ENCODE measurements at places on chromosomes 16 and 17.
A peak's percentile ranks its signal among the peaks of the same experiment; 100 is the strongest.

DNA sequence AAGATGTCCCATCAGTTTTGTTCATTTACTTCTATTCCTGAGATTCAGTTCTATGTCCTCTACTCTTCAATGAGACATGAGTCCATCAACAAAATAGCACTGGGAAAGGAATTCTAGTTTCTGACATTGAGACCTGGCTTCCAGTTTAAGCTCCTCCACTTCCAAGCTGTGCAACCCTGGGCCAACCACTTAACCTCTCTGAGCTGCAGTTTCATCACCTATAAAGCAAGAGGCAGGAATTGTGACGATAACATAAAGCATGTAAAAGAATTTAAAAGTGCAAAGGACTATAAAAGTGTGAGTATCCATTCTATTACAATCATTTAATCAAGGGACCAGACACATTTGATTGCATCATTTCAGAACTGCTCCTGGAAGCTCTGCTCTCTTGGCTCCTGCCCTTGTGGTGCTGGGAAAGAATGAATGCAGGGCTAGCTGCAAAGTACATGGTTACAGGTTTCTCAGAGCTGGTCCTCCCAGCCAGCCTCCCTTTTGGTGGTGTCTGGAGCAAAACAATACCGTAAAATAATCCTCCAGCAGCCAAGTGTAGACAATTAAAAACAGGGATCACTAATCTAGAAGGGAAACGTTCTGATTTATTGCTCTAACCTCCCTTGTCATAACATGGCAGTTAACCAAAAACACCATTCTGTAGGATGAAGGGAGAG, 113.9 kb downstream of the VPS53 start:
- no peak for DNase-seq

GRCh38 chr16:22278441-22279230, 18.6 kb upstream of the POLR3E start:
- no peak for DNase-seq

- peak; percentile 73 for DNase-seq
Measured at GRCh38 chr17:47789611-47790561, 31.7 kb downstream of the OSBPL7 start.

DNA sequence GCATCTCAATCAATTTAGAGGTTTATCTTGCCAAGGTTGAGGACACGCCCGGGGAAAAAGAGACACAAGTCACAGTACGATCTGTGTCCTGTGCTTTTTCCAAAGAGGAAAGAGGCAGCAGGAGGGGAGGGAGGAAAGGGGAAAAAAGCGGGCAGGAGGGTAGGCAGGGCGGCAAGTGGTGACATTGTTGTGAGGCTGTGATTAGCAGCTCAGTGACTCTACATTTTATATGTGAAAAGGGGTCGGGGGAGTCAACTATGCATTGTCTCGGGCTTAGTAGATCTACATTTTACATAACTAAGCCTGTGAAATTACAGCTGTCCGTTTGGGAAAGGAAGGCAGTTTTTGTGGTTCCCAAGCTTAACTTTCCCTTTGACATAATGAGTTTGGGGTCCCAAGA, 22.2 kb upstream of the RIPOR1 start:
- DNase-seq: no peak

GRCh38 chr16:972316-973002, 1.7 kb upstream of the LMF1 start:
- DNase-seq: peak; percentile 78

DNA sequence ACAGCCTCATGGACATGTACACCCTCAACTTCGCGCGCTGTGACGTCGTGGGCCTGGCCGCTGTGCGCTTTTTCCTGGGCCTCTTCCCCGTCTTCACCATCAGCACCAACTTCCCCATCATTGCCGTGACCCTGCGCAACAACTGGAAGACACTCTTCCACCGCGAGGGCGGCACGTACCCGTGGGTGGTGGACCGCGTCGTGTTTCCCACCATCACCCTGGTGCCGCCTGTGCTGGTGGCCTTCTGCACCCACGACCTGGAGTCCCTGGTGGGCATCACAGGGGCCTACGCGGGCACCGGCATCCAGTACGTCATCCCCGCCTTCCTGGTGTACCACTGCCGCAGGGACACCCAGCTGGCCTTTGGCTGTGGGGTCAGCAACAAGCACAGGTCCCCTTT, 23.5 kb downstream of the GRIN2C start:
- no peak for DNase-seq

DNA sequence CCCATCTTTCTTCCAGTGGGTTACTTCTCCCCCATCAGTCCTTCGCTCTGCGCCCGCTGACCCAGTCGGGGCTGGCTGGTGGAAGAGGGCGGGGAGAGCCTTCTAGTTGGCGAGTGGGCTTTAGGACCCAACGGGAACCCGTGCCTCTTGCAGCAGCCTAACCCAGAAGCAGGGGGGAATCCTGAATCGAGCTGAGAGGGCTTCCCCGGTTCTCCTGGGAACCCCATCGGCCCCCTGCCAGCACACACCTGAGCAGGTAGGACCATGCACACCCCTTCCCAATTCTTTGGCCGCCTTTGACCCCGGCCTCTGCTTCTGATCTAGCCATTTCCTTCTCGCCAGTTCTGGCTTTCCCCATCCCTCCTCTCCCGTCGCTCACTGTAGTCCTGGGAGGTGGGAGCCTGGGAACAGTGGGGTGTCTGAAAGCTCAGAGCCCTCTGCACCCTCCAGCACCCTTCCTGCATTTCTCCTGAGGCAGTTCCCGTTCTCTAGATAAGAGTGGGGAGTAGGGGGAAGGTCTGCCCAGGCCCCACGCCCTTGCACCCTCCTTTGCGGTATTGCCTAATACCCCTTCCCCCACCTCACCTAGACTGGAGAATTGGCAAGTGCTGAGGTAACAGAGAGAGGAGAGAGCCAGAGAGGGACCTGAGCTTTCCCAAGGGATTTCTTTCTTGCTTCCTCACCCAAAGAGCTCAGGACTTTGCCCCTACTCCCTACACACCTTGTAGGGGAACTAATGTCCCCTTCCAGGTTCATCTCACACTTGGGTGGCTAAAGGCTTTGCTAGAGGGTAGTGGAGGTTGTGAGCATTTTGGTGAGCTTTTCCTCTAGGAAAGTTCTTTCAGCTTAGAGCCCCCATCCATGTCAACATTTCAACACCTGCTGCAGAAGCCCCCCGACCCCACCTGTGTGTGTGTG, at the start of gene RARA:
Gene RARA (plus strand): TSS at position 150 of the 918 bp plus-strand sequence. CDS start 22,039 bp downstream, outside the sequence.
- DNase-seq: peak; percentile 77

DNA sequence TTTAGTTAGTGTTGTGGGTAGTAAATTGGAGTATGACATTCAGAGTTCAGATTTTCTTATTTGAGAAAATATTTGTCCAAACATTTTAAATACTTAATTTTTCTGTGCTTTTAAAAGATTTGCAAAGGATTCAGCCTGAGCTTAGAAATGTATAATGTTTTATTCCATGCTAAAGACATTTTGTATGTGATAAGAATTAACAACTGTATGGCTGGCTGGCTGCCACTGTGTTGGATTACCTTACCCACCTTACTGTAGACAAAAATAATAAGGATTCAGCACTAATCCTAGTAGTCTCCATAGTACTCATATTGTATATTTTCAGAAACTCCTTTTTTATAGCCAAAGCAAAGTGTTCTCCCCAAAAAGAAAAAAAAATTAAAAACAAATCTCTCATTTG, 74.8 kb downstream of the TANC2 start:
- no peak for DNase-seq

- no peak for DNase-seq
Measured at GRCh38 chr17:68870976-68871375, 84.2 kb downstream of the ABCA8 start.

DNA sequence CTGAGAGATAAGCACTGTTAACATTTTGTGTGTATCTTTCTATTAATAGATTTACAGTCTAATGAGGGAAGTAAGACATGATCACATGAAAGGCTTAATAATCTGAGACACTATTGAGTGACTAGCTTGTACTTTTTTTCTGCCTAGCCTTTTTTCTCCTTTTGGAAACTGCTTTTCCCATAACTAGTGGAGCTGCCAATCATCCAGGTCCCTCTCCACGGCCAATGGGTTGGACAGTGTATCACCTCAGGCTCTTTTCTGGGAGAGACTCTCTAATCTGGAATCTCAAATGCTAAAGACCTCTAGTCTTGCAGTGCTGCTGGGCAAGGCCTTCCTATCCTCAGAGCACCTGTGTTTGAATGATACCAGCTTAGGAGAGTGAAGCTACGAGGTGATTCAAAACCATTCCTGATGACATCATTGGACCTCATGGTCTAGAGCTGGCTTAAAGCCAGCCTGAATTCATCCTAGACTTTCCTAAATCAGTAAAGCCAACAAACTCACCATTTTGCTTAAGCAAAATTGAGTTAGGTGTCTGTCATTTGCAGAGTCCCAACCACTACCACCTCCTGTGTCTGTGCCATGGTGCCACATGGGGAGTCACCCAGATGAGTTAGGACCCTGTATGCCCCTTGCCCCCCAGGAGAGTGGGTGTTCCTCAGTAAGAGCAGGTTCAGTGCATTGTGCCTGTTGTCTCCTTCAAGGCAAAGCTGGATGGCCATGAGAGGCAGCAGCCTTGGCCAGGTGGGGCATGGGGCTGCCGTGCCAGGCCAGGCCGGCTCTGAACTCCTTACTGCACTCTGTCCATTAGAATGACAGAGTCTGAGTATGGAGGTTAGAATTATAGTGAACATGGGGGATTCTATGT, 62.9 kb downstream of the SPECC1 start:
- DNase-seq: no peak

DNA sequence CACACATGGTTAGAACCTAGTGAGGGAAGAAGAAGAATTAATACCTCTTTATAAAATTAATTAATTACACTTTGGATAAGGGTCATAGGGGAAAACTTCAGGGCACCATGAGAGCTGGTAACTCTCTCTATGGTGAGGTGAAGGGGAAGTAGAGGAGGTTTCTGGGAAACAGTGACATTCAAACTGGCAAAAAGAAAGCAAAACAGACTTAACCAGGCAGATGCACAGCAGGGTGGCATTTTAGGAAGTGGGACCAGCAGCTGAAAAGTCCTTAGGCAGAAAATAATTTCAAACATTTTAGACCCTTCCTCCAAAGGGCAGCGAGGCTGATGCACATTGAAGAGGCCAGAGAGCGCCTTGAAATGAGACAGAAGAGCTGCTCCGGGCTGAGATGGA, 157.8 kb downstream of the CDH13 start:
- DNase-seq: no peak

DNA sequence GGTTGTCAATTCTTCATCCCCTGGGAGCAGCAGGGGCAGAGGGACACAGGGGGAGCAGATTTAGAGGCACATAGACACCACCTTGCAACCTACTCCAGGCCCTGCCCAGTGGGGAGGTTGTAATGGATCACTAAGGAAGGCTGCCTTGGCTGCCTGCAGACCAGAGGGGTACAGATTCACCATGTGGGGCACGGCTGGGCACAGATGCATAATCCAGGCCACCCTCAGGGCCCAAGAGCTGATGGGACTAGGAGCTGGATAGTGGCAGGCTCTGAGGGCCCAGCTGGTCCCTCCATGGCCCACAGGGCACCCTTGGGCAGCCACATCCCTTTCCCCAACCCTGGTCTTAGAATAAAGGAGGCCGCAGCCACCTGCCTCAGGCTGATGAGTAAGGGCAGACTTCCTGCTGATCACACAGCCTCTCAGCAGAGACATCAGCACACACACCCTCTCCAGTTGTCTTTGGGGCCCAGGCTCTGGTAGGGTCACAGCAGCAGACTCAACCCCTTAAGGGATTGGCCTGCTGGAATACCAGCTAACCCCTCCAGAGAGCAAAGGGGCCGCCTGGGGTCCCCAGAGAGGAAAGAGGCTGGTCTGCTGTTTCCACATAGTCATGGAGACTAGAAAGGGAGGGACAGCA, 224.9 kb downstream of the GSG1L start:
- peak; percentile 19 for DNase-seq

DNA sequence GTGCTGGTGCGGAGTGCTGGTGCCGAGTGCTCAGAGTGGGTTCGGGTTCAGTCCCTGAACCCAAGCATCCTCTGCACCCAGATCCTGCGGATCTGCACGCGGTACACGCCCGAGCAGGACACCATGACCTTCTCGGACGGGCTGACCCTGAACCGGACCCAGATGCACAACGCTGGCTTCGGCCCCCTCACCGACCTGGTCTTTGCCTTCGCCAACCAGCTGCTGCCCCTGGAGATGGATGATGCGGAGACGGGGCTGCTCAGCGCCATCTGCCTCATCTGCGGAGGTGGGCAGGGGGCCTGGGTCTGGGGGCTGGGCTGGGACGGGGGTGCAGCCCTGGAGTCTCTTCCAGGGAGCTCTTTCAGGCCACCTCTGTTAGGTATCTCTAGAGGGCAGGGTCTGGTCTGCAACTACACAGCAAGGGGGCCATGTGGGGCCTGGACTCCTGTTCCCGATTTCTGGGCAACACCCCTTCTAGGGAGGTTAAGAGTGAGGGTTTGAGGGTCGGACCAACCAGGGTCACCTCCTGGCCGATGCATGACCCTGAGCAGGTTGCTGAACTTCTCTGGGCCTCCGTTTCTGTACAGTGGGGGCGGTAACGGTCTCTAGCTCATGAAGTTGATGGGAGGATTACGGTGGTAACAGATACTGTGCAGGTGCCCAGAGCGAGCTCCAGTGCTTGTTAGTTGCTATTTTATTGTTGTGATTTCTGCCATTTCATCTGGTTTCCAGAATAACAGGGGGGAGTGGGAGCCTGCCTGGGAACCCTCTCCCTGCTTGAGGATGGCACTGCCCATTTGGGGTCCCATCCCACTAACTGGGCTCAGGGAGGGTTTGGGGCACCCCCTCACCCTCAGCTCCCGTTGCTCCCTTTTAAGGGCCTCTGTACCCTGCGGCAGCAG, 10.1 kb downstream of the GJD3 start:
- DNase-seq: no peak

- DNase-seq: no peak
Measured at GRCh38 chr17:16945136-16945482, 26.8 kb downstream of the TNFRSF13B start.

DNA sequence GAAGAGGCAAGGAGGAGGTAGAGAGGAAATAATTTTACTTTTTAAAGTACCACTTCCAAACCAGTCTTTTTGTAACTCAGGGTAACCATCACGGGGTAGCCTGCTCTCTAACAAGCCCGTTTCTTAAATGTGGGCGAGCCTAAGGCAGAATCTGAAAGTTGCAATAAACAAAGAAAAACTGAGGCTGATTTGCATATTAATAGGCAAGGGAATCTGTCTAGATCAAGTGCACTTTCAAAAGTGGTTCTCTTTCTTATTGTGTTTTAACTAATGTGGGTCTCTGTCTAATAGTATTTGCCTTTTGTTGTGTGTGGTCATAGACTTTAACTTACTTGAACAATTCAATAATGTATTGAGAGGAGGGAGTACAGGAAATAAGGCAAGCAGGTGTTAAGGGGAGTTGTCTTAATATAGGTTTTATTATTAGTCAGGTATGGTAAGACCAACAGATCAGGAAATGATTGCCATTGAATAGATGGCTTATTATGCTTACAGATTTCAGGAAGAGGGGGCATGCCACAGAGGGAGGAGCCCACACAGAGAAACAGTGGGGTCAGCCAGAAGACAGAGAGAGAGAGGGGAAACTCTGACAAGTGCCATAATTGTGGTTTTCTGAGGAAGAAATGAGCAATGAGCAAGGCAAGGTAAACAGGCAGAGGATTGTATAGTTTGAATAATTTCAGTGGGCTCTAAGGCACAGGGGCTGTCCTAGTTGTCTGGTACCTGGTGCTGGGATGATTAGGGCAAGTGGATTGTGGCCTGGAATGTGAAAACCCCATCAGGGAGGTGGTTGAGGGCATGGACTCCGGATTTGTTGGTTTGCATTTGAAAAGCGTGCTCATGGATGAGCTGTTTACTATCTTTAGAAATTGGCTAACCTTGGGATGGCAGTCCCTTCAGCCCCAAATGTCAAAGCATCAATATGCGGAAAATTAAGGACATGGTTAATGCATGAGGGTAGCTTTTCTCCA, 237.2 kb downstream of the TOX3 start:
- no peak for DNase-seq

Measured in sciatic nerve (tissue), 2 donors.